ENCODE measurements at places on chromosomes 3 and 15. TPM values are rescaled to one million over a fixed set of nuclear protein-coding genes. Genes with fewer than 3 reads are reported as not detected.

Gene ASB14
- total RNA-seq, result not detected

DNA sequence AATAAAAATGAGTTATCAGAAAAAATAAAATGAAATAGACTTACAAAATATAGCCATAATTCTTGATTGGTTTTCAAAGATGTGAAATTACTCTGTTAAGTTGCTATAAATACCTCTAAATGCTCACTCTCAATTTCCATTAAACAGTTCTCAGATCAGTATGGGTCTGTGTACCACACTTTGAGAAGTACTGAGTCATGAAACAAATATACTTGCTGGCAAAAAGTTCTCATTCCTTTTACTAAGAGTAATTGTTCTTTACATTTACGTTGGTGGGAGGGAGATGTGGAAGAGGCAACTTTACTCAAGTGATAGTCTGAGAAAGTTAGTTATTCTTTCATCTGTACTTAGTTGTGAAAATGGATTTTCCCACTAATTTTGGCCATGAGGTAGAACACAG, 96.3 kb downstream of the ZNF385D start:
- no peaks in the 10 kb centered on the region for H3K36me3 ChIP-seq
- DNase-seq, result no peak
- H3K27me3 ChIP-seq, result no peaks in the 10 kb centered on the region
- no peak overlapping the region for H3K27ac ChIP-seq
- no peaks in the 10 kb centered on the region for H3K4me1 ChIP-seq

DNA sequence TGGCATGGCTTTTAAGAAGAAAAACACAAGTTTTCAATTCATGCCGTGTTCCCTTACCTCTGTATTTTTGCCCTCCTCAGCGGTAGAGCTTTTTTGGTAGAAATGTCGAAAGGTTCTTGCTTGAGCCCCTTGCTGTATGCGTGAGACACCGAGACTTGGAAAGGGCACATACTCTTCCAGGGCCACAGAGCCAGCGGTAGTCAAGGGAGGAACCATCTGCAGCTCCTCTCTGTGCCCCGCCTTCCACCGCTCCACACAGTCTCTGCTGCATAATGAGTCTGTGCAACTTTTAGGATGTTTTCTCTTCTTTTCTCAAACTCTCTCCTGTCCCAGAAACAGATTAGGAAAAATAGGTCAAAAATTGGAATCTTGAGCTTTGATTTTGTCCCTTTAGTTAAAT, 77.5 kb downstream of the LPP start:
- H3K27me3 ChIP-seq, result no peaks in the 10 kb centered on the region
- DNase-seq, result no peak
- H3K4me1 ChIP-seq, result no peaks in the 10 kb centered on the region
- no peak overlapping the region for H3K4me3 ChIP-seq

DNA sequence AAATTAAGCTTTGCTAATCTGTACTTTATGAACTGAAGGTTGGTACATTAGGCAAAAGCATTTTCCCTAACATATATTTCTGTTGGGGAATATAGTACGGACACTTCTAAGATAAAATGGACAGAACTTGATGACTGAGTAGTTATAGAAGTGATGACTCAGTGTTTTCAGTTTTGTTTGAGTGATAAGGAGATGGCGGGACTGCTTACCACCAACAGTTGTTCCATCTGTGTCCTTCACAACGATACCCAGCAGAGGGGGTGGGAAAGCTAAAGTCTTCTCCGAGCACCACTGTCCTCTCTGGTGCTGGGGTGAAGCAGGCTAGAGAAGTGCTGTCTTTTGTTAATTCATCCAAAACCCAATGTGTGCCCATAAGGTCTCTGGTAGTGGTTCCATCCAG, 195.8 kb downstream of the CD47 start:
- no peak overlapping the region for H3K4me3 ChIP-seq
- H3K4me1 ChIP-seq, result no peaks in the 10 kb centered on the region
- DNase-seq, result no peak
- H3K27me3 ChIP-seq, result no peaks in the 10 kb centered on the region
- no peaks in the 10 kb centered on the region for H3K36me3 ChIP-seq
- H3K27ac ChIP-seq, result no peak overlapping the region

GRCh38 chr3:13894096-13894806, 14.4 kb upstream of the WNT7A start:
- no peaks in the 10 kb centered on the region for H3K36me3 ChIP-seq
- H3K4me1 ChIP-seq, result peaks cover 25% of the 10 kb centered on the region
- H3K27ac ChIP-seq, result no peak overlapping the region
- no peak for DNase-seq

Data from HCT116 (cell line).